ENCODE measurements at places on chromosomes 1 and 21. TPM values are rescaled to one million over a fixed set of nuclear protein-coding genes. Genes with fewer than 3 reads are reported as not detected.

CD101 gene
- 37.4 TPM for total RNA-seq

CD1D gene
- 5.3 TPM for total RNA-seq

LRRC53 gene
- total RNA-seq, result not detected

TOMM20 gene
- 87.4 TPM for total RNA-seq

LRRC71 gene
- 0.26 TPM for total RNA-seq

SKI gene
- total RNA-seq, result 89.6 TPM

LCE1B gene
- total RNA-seq, result not detected

ADCY10 gene
- 0.29 TPM for total RNA-seq

RHOU gene
- total RNA-seq, result 21.0 TPM

KIF21B gene
- total RNA-seq, result 5.7 TPM

ALX3 gene
- total RNA-seq, result not detected

KCNJ9 gene
- total RNA-seq, result not detected

DVL1 gene
- total RNA-seq, result 66.0 TPM

SLAMF9 gene
- not detected for total RNA-seq

NRIP1 gene
- 45.9 TPM for total RNA-seq

YBEY gene
- total RNA-seq, result 14.0 TPM

LAMB3 gene
- total RNA-seq, result 83.3 TPM

TSTD1 gene
- total RNA-seq, result 50.6 TPM

LCA5L gene
- 1.8 TPM for total RNA-seq

VPS45 gene
- 37.4 TPM for total RNA-seq

ZBTB8B gene
- not detected for total RNA-seq

ATP13A2 gene
- 42.1 TPM for total RNA-seq

RAB7B gene
- 7.0 TPM for total RNA-seq

PRDX6 gene
- 201 TPM for total RNA-seq

ZNF593OS gene
- total RNA-seq, result not detected

GPR25 gene
- 0.32 TPM for total RNA-seq

CLCNKB gene
- 0.35 TPM for total RNA-seq

CR2 gene
- total RNA-seq, result 0.12 TPM

All from upper lobe of right lung (tissue), 1 donor.